ENCODE measurements at places on chromosomes 7 and 10. TPM values are rescaled to one million over a fixed set of nuclear protein-coding genes. Genes with fewer than 3 reads are reported as not detected.

The SPAG6 gene
- 8.4 TPM for total RNA-seq

The AIFM2 gene
- total RNA-seq, result 12.7 TPM

The SLC18A3 gene
- not detected for total RNA-seq

The CAMK1D gene
- 13.7 TPM for total RNA-seq

The COBL gene
- 42.7 TPM for total RNA-seq

The THNSL1 gene
- total RNA-seq, result 5.4 TPM

The LIPF gene
- not detected for total RNA-seq

The PPP1R17 gene
- total RNA-seq, result not detected

The C7orf33 gene
- not detected for total RNA-seq

The EPHB4 gene
- 65.5 TPM for total RNA-seq

The ALOX5 gene
- total RNA-seq, result 58.1 TPM

The SPDYE9 gene
- not detected for total RNA-seq

The TRIM8 gene
- 198 TPM for total RNA-seq

The LIPJ gene
- total RNA-seq, result not detected

The NOC3L gene
- total RNA-seq, result 17.7 TPM

The TAF5 gene
- 2.5 TPM for total RNA-seq

The HABP2 gene
- 25.6 TPM for total RNA-seq

The TAS2R4 gene
- 2.5 TPM for total RNA-seq

The SUGCT gene
- total RNA-seq, result 7.6 TPM

The AFAP1L2 gene
- 24.0 TPM for total RNA-seq

The TDRD1 gene
- 0.88 TPM for total RNA-seq

The MMD2 gene
- not detected for total RNA-seq

The SPDYE6 gene
- not detected for total RNA-seq

The HHEX gene
- 10.0 TPM for total RNA-seq

The SOSTDC1 gene
- 13.4 TPM for total RNA-seq

The TCAF2 gene
- 4.2 TPM for total RNA-seq

The TMEM273 gene
- total RNA-seq, result 16.8 TPM

The AASS gene
- total RNA-seq, result 24.2 TPM

The MACROH2A2 gene
- total RNA-seq, result 21.7 TPM

The STK31 gene
- 0.44 TPM for total RNA-seq

The SERPINE1 gene
- 9.9 TPM for total RNA-seq

The C10orf62 gene
- total RNA-seq, result 1.6 TPM

The PODXL gene
- total RNA-seq, result 114 TPM

Data from kidney (tissue), 22 donors.